ENCODE measurements at places on chromosomes 11 and 22. TPM values are rescaled to one million over a fixed set of nuclear protein-coding genes. Genes with fewer than 3 reads are reported as not detected.
A peak's percentile ranks its signal among the peaks of the same experiment; 100 is the strongest.

GRCh38 chr11:119432484-119433357 lies 9.7 kb upstream of the THY1 start:
- peak overlapping the region; percentile 24 for H3K4me3 ChIP-seq
- H3K36me3 ChIP-seq, result no peaks in the 10 kb centered on the region
- H3K27ac ChIP-seq, result peak overlapping the region; percentile 27
- no peaks in the 10 kb centered on the region for H3K4me1 ChIP-seq

- no peak overlapping the region for H3K4me3 ChIP-seq
- no peaks in the 10 kb centered on the region for H3K36me3 ChIP-seq
- DNase-seq, result no peak
- no peak overlapping the region for H3K27ac ChIP-seq
- no peaks in the 10 kb centered on the region for H3K4me1 ChIP-seq
These were observed 49.3 kb upstream of the LINC01488 start for GRCh38 chr11:69431893-69432738.

DNA sequence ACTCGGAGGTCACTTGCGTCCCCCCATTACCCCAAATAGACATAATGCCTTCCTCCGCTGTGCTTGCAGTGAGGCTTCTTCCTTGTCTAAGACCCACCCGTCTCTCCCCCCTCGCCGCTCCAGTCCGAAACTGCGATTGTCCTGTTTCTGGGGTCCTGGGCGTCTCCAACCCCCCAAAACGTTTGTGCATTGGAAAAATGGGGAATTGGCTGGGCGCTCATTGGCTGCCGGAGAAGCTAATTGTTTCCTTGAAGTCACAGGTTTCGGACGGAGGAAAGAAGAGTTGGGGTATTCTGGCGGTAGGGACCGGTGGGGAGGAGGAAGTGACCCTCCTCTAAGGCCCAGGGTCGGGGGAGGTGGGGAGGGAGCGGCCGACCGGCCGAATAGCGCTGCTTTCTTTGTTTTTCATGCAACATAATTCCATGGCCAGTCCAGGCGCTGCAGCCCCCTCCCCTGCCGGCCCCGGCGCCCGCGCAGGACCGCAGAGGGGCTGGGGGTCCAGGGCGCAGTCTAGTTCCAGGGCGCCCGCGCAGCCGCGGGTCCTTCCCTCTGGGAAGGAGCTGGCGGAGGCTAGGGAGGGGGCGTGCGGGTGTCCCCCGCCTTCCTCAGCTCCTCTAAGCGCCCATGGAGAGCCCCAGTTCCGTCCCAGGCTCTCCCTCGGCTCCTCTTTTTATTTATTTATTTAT lies 12.7 kb upstream of the CPT1A start:
- no peaks in the 10 kb centered on the region for H3K27me3 ChIP-seq
- no peak overlapping the region for H3K27ac ChIP-seq
- H3K36me3 ChIP-seq, result no peaks in the 10 kb centered on the region
- H3K4me3 ChIP-seq, result peak overlapping the region; percentile 59
- no peak for DNase-seq

DNA sequence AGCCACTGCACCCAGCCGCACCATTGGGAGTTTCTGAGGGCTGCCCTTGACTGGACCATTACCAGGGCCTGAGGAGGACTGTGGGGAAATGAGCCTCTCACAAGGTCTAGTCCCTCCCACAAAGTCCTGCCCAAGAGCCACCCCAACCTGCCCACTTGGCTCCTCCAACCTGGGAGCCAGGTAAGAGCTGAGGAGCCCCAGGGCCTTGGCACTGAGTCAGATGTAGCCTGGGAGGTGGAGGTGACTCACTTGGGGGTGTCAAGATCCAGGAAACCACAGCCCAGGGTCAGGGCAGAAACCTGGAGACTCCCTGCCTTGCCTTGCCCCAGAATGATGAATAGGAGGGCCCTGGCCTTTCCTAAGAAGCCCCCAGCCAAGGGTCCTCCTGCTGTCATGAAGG lies 25.8 kb upstream of the P2RY2 start:
- DNase-seq, result no peak
- H3K36me3 ChIP-seq, result no peaks in the 10 kb centered on the region
- no peaks in the 10 kb centered on the region for H3K27me3 ChIP-seq
- H3K4me1 ChIP-seq, result peaks cover 14% of the 10 kb centered on the region
- no peak overlapping the region for H3K4me3 ChIP-seq
- H3K27ac ChIP-seq, result no peak overlapping the region

GRCh38 chr22:27851974-27852746 lies 50.6 kb upstream of the MN1 start:
- peaks cover 69% of the 10 kb centered on the region for H3K36me3 ChIP-seq
- DNase-seq, result no peak
- H3K4me3 ChIP-seq, result no peak overlapping the region

- no peaks in the 10 kb centered on the region for H3K27me3 ChIP-seq
- no peak for DNase-seq
- H3K4me3 ChIP-seq, result no peak overlapping the region
- no peaks in the 10 kb centered on the region for H3K36me3 ChIP-seq
- H3K27ac ChIP-seq, result no peak overlapping the region
- peaks cover 6% of the 10 kb centered on the region for H3K4me1 ChIP-seq
These were observed 96.1 kb downstream of the MICAL2 start for GRCh38 chr11:12206529-12206928.

DNA sequence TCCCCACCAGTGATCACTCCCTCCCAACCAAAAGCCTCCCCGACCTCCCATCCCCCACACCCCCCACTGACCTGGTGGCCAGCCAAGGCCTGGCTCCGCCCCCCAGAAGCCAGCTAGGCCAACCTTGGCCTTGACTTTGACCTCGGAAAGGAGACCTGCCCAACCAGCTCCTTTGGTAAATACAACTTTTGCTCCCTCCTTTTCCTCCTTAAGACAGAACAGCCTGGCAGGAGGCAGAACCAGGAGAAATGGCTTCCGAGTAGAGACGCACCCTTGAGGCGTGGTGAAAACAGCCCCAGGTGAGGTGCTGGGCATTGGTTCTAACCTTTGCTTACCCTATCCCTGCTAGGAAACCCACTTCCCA lies 27.0 kb downstream of the PLEKHA7 start:
- H3K36me3 ChIP-seq, result peaks cover 3% of the 10 kb centered on the region
- H3K27ac ChIP-seq, result peak overlapping the region; percentile 72
- peaks cover 55% of the 10 kb centered on the region for H3K4me1 ChIP-seq
- no peak overlapping the region for H3K4me3 ChIP-seq

DNA sequence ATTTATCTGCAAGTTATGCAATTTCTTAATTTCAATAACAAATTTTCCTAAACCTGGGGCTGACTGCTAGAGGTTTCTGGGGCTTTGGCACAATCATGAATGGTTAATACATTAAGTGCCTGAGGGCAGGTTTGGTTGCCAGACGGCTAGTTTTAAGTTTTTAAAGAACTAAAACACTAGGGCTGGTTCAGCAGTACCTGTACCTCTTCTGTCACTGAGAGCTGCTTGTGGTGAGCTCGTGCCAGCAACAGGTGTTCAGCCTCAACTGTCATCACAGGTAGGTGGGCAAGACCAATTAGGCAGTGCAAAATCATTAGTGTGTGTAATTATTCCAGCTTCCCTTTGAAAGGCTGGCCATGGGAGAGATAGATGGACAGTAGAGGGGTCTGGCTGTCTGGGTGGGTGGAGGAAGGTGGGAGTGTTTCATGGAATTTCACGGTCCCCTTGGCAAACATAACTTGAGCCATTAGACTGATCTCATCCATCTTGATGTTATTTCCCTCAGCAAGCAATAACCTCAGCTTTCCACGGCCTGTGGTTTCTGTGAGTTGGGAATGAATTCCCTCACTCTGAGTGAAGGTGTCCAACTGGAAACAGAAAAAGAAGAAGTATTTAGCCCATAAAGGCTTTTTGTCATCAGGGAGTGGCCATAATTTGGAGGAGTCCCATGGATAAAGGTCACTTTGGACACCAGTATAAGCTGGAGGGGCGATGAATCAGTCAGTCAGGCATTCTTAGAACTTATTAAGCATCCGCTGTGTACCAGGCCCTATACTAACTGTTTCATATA lies 114.8 kb downstream of the SNX19 start:
- H3K36me3 ChIP-seq, result no peaks in the 10 kb centered on the region
- no peaks in the 10 kb centered on the region for H3K27me3 ChIP-seq
- DNase-seq, result no peak
- H3K4me3 ChIP-seq, result no peak overlapping the region

DNA sequence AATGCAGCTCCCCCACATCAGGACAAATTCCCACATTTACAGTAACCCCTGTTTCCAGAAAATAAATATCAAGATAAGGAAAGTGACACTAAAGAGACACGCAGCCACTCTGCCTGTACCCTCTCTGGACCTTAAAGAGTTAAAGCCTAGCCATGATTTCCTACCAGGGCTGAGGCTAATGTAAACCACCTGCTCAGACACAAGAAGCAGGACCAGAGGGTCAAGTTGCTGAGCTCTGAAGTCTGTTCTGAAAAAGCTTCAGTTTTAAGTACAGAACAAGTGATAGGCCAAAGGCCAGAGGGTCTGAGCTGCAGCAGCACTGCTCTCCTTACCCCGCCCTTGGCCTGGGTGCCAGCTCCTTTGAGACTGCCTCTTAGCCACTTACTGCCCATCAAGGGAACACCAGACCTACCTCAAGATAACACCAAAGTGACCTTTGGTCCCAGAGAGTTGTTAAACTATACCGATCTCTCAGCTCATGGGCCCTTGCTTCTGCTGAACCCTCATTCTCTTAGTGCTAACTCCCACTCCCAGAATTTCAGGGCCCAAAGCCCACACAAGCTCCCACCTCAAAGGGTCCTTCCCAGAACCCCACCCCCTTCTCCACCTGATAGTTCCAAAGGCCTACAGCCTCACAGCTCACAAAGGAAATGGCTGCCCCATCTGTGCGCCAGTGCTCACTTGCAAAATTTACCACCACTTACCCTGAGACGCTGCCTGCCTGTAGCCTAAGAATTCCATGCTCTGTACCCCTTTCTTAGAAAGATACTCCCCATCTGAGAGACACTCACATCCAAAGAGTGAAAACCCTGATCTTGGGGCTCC lies 40.5 kb downstream of the IL18BP start:
- H3K27ac ChIP-seq, result peak overlapping the region; percentile 95
- no peaks in the 10 kb centered on the region for H3K27me3 ChIP-seq
- H3K4me3 ChIP-seq, result peak overlapping the region; percentile 43
- peaks cover 48% of the 10 kb centered on the region for H3K4me1 ChIP-seq
- peaks cover 7% of the 10 kb centered on the region for H3K36me3 ChIP-seq

MMP27 gene
- 0.78 TPM for total RNA-seq

GTF2H1 gene
- 62.2 TPM for total RNA-seq

MPPED2 gene
- 3.5 TPM for total RNA-seq

OR6T1 gene
- total RNA-seq, result not detected

RBMXL2 gene
- total RNA-seq, result not detected

Data from tibial nerve (tissue), 4 donors.